ENCODE measurements at places on chromosomes 16 and 17. TPM values are rescaled to one million over a fixed set of nuclear protein-coding genes. Genes with fewer than 3 reads are reported as not detected.
A peak's percentile ranks its signal among the peaks of the same experiment; 100 is the strongest.

DNA sequence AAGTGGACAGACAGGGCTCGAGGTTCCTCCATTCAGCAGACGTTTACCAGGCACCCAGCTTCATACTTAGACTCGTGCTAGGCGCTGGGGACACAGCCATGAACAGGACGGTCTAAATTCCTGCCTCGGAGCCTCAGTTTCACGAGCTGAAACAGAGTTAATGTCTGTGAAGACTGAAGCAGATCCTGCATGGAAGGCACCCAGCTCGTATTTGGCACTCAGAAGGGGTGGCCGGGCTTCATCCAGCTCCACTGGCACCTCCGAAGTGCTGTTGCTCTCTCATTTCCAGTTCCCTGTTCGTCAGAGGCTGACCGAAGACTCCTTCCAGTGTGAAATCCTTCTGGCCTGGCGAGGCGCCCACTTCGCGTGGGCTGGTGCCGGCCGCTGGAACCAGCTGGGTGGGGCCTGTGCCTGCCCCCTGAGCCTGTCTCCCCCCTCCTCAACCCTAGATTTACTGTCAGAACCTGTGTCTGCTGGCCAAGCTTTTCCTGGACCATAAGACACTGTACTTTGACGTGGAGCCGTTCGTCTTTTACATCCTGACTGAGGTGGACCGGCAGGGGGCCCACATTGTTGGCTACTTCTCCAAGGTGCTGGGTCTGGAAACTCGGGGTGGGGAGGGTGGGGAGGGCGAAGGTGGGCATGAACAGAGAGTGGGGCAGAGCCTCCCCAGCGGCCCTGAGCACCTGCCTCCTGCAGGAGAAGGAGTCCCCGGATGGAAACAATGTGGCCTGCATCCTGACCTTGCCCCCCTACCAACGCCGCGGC is 5.8 kb downstream of the PRSS8 start:
- no peaks in the 10 kb centered on the region for H3K27me3 ChIP-seq
- H3K27ac ChIP-seq: no peak overlapping the region
- H3K4me3 ChIP-seq: no peak overlapping the region
- 0 out of 2 replicates have a peak, but pooled peaks cover 2% of the 10 kb centered on the region for H3K4me1 ChIP-seq

DNA sequence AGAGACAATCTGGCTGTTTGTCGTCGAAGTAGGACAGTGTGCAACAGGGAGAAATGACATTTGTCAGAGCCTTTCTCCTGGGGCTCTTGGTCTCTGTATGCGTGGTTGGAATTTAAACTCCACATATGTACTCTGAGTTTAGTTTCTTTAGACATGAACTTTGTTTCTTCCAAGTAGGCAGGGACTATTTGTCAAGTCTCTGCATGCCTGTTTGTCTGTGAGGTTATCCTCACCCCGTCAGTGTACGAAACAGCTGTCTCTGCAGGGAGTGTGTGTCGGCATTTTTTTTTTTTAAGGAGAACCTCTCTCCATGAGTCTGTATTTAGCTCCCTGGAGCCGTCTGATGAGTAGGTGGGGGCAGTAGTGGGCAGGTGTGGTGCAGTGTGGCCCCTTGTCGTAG is 29.7 kb downstream of the NDEL1 start:
- no peak for DNase-seq
- H3K36me3 ChIP-seq: peaks cover 60% of the 10 kb centered on the region
- H3K27me3 ChIP-seq: no peaks in the 10 kb centered on the region

DNA sequence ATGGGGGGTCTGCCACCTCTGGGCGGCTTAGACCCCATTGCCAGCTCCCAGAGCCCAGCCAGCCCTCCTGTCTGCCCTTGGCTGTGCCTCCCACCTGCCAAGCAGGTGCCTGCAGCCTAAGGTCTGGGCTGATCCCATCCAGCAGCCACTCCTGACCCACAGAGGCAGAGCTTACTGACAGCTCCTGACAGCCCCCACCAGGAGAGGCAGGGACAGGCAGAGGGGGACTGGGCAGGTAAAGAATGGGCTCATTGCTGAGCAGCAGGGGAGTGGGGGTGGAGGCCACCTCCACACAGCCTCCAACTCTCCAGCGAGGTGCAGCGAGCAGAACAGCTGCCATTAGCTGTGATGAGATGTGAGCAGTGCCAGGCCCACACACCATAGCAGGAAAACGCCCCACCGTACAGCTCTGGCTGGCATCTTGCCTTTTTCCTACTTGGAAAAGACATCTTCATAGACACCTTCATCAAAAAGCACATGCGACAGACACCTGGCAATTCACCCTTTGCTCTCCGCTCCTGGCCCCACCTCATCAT is 164.4 kb downstream of the C16orf78 start:
- H3K4me3 ChIP-seq: no peak overlapping the region
- no peak overlapping the region for H3K27ac ChIP-seq
- no peak for DNase-seq
- H3K36me3 ChIP-seq: no peaks in the 10 kb centered on the region

Gene CES1
- not detected for total RNA-seq

Gene PRSS53
- total RNA-seq: 0.72 TPM

DNA sequence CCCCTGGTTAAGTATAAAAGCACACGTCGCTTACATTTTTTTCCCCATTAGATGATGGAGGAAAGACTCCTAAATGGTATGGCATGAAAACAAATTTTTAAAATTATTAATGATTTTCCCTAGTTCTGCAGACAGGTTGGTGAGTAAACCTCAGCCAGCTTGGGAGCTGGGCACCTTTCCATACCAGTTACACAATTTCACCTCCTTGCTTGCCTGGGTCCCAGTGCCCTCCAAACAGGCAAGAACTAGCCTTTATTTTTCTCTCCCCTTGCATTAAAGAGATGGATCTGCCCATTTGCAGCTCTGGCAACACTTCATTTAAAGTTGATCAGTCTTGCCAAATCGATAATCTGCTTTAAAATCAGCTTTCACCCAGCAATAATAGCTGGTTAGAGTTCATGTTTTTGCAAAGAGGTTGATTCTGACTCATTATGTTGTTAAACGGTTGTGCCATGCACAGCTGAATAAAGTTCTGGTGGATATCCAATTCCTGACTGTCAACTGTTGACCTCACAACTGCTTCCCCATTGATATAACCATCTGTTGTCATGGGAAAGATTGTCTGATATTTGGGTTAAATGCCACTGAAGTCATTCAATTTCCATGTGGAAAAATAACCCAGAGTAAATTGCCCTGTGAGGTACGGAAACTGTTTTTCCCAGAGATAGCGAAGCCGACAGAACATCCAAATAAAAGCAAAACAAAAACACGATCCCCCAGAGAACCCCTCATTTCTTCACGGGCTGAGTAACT is 1.3 kb downstream of the C17orf58 start:
- no peaks in the 10 kb centered on the region for H3K36me3 ChIP-seq
- no peak overlapping the region for H3K27ac ChIP-seq
- peaks cover 5% of the 10 kb centered on the region for H3K4me1 ChIP-seq
- H3K27me3 ChIP-seq: no peaks in the 10 kb centered on the region
- peak; percentile 83 for DNase-seq

Gene ADAD2
- not detected for total RNA-seq

DNA sequence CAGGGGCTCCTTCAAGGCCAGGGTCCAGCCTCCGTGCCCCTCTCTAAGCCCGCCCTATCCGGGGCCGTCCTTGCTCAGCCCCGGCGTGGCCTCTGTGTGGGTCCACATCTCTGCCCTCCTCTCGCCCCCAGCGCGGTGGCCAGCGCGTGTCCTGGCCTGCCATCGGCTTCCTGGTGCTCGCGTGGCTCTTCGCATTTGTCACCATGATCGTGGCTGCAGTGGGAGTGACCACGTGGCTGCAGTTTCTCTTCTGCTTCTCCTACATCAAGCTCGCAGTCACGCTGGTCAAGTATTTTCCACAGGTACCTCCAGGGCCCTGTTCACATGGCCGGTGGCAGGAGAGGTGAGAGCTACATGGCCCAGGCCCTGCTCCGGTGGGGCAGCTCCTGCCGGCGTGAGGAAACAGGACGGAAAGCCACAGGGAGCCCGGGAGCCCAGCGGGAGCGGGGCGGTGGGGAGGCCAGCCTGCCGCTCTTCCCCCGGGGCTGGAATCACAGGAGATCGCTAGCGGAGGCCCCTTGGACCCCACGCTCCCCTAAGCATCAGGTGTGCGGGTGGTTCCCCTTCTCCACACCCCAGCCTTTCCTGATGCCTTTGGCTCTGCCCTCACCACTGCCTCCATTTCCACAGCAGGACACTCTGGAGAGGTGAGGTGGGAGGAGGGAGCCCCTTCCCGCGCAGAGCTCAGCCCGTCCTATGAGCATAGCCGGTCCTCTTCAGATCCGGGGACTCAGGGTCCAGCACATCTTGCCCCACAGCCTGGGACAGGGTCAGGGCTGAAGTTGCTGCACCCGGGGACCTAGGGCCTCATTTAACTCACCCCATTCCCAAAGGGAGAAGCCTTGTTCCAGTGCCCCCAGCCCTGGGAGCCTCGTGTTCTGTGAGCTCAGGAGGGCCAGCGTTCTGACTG is 10.2 kb downstream of the TAX1BP3 start:
- H3K4me3 ChIP-seq: no peak overlapping the region
- H3K27me3 ChIP-seq: no peaks in the 10 kb centered on the region
- no peak for DNase-seq
- no peak overlapping the region for H3K27ac ChIP-seq
- H3K36me3 ChIP-seq: peaks cover 21% of the 10 kb centered on the region

All from IMR-90 (cell line).